A549 treated with CpdA at 1 μM for 4 hours (cell line): ENCODE measurements at places on chromosomes 3 and 15. TPM values are rescaled to one million over a fixed set of nuclear protein-coding genes. Genes with fewer than 3 reads are reported as not detected.

Gene PIGZ
- 0.94 to 1.6 TPM (median 1.3 TPM) in 5 replicates for total RNA-seq

Gene CFAP91
- 0.21 to 0.40 TPM (median 0.34 TPM) in 3 of 5 replicates, not detected in the others for total RNA-seq

Gene SPATA12
- total RNA-seq, result 0.44 to 0.59 TPM (median 0.47 TPM) in 5 replicates

Gene HOMER2
- 11.5 to 13.1 TPM (median 12.7 TPM) in 5 replicates for total RNA-seq

Gene FEZF2
- not detected in 5 replicates for total RNA-seq

Gene CCR3
- not detected in 5 replicates for total RNA-seq

Gene RLBP1
- total RNA-seq, result not detected in 5 replicates

Gene GOLGA8G
- total RNA-seq, result 0.02 TPM in 1 of 5 replicates, not detected in the others
